Activated naive CD4-positive, alpha-beta T cell (primary cell): ENCODE measurements at places on chromosomes 1 and 21.

DNA sequence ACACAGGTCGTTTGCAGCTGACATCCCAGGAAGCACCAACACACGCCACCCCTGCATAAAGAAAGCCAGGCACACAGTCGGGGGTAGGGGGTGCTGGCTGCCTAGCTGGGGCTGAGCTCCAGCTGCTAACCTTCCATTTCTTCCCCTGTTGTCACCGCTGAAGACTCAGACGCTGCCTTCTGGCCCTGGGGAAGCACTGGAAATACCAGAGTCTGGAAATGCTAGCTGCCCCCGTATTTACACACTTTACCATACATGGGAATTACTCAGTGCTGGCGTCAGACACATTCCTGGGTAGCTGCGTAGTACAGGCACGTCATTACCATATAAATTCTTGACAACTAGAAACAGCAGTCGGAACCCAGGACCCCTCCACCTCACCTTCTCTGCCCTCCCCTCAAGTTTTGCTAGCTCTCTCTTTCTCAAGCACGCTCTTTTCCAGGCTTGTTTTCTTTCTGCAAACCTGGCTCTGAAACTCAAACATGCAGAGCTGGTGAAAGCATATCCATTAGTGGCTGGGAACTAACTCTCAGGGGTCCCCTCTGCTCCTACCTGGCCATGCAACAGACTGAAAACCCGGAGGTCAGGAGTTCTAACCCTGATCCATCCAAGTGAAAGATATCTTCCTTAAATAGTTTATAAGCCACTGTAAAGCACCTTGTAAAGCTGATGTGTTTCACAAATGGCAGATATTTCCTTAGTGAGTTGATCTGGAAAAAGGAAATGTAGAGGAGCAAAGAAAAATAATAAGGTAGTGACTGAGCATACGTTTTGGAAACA, 3.3 kb downstream of the CSRP1 start:
- no peak for DNase-seq

DNA sequence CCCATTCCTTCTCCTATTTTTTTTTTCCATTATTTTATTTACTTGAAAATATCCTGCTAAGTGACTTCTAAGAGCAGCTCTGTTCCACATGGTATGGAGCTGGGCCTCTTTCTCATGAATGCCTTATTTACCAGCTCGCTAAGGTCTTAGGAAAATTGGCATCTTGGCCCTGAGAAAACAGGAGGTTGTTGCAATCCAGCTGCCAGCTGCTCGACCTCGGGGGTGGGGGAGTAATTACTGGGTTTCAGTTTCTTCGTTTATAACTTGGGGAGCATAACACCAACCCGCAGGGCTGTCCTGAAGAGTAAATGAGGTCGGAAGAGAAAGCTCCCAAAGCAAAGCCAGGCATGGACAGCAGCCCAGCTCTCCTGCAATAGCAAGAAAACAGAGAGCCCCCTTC, 176.3 kb downstream of the AJAP1 start:
- DNase-seq, result no peak

DNA sequence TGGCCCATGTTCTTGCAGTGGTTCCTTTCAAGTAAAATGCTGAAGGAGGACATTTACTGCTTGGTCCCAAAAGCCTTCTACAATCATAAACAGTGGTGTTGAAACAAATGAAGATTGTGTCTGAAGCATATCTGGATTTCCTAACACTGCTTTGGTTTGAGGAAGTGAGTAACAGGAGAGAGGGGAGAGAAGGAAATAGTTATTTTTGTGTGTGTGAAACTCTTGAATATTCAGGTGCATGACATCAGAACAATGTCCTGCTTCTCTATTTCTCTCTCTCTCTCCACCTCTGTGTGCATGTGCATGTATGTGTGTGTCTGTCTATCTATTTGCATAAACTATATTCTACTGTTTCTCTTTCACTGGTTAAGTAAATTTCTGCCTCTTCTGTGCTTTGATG, 61.4 kb upstream of the TNFSF18 start:
- no peak for DNase-seq

DNA sequence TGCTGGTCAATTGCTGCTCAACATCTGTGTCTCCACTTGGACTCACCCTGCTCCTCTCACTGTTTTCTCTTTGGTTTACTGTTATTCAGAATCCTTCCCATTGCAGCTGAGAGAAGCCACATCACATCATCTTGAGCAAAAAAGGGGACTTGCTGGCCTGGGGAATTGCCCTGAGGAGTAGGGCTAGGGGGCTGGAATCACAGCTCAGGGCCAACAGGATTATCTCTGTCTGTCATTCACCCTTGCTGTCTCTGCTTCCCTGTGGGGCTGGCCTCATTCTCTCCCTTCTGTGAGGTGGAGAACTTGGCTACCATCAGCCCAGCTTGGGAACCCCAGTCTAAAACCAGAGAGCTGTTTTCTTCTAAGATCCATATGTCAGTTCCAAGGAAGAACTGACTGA, 140.7 kb upstream of the WNT4 start:
- DNase-seq, result no peak

- DNase-seq, result no peak
These were observed 20.5 kb upstream of the TRABD2B start for GRCh38 chr1:48017716-48018115.

GRCh38 chr1:179805291-179806195, 62.5 kb downstream of the FAM163A start:
- DNase-seq, result no peak

DNA sequence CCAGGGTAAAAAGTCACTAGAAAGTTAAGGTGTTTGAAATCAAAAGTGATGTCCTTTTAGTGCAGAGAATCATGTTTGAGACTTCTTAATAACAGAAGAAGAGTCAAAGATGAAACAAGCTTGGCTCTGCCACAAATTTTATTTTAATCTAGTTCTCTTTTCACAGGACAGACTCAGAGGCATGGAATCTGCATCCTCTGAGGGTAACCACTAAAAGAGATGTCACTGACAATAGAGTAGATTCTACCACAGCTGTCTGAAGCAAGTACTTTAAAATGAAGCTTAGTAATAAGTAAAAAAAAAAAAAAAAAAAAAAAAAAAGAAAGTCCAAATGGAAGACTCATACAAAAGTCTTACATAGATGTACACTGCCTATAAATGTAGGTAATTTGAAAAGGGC, 519.7 kb upstream of the PRMT6 start:
- no peak for DNase-seq

GRCh38 chr1:228180271-228180958, 14.8 kb downstream of the IBA57 start:
- no peak for DNase-seq

GRCh38 chr1:62232871-62233278, 38.2 kb downstream of the L1TD1 start:
- no peak for DNase-seq

DNA sequence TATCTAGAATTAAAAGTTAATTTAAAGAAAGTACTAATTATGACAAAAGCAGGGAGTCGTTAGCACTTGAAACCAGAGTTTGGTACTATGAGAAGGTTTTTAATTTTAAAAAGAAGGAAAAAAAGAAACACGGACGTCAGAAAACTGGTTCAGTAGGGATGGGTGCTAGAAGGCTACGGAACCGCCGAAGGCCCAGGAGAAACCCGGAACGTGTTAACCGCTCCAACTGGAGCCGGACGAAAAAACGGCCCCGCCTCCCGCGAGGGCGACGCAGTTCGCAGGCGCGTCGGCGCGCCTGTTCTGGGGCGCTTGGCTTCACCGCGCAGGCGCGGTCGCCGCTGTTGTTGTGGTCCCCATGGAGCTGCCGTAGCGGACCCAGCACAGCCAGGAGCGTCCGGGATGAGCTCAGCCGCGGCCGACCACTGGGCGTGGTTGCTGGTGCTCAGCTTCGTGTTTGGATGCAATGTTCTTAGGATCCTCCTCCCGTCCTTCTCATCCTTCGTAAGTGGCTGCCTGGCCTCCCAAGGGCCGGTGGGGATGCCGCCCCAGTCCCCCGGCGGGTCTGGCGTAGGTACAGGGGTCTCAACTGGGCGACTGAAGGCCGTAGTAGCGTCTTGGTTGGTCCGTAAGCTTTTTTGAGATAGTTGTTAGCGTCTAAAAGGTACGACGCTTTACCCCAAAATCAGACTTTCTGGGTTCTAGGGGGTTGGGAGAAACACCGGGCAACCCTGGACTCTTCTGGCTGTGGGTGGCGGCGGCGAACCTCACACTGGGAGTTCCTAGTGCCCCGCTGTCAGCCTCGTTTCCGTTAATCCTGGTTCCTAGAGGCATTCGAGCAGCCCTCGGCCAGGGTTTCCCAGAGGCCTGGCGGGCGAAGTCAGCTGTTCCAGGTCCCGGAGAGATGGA, 31.4 kb upstream of the HMGN1 start:
- peak; percentile 52 for DNase-seq

GRCh38 chr1:51986718-51987117, 3.8 kb downstream of the RAB3B start:
- no peak for DNase-seq

GRCh38 chr1:18297896-18298648, 182.7 kb upstream of the KLHDC7A start:
- DNase-seq, result no peak

GRCh38 chr1:9293533-9294404, 1.1 kb downstream of the SPSB1 start:
- no peak for DNase-seq

- no peak for DNase-seq
These were observed 16.4 kb downstream of the ETS2 start for GRCh38 chr21:38821959-38822682.

GRCh38 chr1:89429062-89429461, 65.2 kb downstream of the GBP6 start:
- no peak for DNase-seq

DNA sequence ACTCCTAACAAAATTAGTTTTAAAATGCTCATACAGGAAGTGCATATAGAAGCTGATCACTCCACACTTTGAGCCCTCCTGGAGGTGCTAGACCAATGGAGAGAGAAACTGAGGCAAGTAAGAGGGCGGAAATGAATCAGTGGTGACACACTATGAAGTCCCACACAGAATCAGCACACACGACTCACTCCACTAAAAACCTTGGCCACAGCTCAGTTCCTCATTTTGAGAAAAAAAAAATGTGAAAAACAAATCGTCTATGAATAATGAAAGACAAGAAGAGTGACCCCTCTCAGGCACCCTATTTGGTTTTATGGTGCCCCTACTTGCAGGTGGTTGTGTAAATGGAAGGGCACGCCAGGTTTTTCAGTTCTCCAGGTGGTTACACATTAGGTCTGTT, 675.1 kb upstream of the BRINP3 start:
- no peak for DNase-seq
